GM04504 (cell line): ENCODE measurements at places on chromosomes 7 and 10.

GRCh38 chr10:58513188-58514110, 777 bp downstream of the BICC1 start:
- peak; percentile 64 for DNase-seq

DNA sequence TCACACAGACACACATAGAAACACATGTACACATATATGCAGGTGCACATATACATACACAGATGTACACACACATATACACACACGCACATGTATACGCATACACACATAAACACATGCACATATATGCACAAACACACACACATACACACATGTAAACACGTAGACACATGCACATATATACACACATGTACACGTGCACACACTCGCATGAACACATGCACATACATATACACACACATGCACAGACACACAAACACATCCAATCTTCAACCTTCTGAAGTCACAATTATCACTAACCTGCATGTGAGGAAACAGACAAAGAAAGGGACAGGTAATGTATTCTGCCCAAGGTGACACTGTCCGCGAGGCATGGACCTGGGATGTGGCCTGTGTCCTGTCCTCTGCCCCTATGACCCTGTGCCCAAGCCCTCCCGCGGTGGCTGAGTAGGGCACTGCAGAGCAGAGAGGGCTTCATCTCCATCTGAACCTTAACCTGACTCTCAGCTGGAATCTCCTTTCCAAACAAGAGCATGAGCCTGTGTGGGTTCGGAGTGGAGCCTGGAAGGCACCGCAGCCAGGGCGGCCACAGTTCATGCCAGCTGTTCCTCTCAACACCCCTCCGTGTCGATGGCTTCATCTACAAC, 660.9 kb downstream of the SDK1 start:
- no peak for DNase-seq

DNA sequence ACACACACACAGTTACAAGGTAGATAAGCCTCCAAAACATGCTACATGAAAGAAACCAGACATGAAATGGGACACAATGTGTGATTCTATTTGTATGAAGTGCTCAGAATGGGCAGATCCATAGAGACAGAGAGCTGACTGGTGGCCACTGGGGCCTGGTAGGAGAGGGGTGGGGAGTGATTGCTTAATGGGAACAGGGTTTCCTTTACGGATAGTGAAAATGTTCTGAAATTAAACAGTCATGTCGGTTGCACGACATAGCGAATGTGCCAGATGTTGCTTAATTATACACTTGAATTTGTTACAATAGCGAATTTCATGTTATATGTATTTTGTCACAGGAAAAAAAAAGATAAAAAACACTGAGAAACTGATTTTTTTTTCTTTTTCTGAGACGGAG, 122.3 kb downstream of the SPDYE5 start:
- DNase-seq: no peak

- peak; percentile 21 for DNase-seq
These were observed at the start of gene PTN for GRCh38 chr7:137343281-137343841. Gene PTN (minus strand): TSS chr7:137343733. CDS start chr7:137254973, 88,760 bp downstream.

GRCh38 chr10:111017098-111017497, 59.7 kb upstream of the ADRA2A start:
- no peak for DNase-seq

DNA sequence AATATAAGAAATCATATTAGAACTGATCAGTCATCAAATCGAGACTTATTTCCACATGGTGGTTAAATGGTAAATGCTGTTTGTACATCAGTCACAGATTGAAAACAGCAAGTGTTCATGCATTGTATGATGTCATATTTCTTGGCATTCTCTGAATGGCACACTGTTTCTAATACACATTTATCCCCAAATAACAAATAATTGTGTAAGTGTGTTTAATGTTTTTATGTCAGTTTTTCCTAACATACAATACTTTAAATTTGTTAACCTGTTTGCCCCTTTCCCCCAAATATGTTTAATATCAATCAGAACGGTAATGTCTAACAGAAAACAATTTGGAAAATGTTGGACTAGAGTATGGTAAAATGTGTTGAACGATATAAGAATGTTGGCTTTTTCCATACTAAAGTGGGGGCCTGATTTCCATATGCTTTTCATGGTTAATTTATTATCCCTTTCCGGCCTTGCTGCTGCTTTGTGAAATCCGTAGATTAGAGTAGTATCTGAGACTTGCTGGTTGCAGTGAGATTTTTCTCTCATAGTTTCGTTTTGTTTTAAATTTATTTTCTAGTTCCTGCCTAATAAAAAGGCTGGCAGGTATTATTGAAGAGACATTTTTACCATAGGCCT, 23.7 kb downstream of the RAB18 start:
- no peak for DNase-seq
